Hematopoietic multipotent progenitor cell treated with erythropoietin and hydrocortisone succinate and interleukin-3 and kit ligand, for 4 days (in vitro differentiated cells): ENCODE measurements at places on chromosomes 3 and 15.

DNA sequence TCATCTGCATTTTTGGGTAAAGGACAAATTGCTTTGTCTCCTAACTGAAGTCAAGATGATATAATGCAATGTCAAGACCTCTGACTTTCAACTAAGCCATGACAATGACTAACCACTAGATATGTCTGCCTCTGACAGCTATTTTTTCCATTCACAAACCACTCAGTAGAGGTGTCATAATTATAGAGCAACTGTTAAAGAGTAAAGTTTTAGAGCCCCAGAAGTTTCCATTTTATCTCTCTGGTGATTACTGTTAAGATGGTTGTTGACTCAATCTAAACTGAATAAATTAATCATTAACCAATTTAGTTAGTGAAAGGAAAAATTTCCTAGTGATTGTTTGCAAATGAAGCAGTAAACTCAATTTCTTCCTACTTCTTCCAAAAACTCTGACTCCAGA is 779.9 kb downstream of the GRM7 start:
- peak; percentile 16 for DNase-seq

GRCh38 chr3:5063724-5064123 is 58.4 kb upstream of the ARL8B start:
- DNase-seq, result no peak

DNA sequence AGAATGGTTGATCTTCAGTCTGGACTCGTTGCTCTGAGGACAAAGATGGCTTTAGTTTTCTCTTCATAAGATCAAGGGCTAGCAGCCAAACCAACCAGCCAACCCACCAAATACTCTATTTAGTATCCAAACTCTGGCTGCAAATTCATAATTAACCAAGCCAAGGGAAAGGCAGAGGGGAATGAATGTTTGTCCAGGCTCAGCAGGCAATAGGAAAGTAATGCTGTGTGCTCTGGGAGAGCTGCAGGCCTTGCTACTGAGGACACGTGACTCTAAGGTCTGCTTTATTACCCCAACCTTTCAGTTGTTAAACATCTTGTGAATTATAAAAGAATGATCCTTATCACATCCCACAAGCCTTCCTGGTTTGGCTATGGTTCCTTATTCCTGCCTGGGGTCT is 52.3 kb upstream of the GALNT15 start:
- no peak for DNase-seq

- no peak for DNase-seq
Measured at GRCh38 chr3:148464246-148464645, 233.5 kb upstream of the AGTR1 start.

GRCh38 chr3:65548848-65549625 is 489.7 kb downstream of the MAGI1 start:
- DNase-seq, result no peak

DNA sequence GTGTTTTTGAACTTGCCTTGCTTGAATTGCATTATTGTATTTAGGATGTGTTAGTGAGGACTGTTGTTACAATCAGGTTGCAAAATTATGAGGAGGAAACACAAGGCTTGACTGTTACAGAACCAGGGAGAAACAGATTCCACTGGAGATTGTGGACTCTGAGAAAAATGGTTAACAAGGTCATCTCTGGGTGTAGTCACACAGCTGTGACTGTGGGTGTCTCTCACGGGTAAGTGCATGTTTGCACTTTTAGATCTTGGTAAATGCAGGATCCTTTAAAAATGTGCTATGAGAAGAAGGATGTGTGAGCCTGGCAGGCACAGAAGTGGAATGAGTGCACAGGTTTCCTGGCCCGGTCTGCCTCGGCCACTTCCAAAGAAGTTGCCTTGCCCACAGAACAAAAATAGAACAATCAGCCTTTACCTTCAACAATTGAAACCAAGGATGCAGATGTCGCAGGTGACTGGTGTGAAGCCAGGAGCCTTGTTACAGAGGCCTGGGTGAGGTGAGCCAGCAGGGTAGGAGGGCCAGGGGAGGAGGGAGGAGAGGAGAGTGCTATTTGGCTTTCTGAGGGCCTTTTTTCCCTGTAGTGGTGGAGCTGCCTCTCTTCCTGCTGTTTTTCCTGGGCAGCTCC is 68.0 kb downstream of the ABHD5 start:
- DNase-seq, result no peak

DNA sequence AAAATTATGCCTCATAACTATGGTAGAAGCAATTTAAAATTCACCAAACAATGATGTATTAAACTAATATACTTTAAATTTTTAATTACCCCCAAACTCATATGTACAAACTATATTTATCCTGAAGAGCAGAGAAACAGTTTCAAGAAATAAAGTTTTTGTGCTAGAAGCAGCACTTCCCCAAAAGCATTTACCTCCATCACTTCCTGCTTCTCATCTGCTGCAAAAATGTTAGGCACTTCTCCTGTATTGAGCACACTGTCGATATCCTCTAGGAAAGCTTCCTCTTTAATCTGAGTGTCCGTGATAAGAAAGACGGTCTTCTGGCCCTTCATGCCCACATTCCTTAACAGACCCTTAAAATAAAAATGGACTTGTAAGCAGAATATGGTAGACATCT is 101.5 kb upstream of the ASB14 start:
- DNase-seq, result peak; percentile 46

DNA sequence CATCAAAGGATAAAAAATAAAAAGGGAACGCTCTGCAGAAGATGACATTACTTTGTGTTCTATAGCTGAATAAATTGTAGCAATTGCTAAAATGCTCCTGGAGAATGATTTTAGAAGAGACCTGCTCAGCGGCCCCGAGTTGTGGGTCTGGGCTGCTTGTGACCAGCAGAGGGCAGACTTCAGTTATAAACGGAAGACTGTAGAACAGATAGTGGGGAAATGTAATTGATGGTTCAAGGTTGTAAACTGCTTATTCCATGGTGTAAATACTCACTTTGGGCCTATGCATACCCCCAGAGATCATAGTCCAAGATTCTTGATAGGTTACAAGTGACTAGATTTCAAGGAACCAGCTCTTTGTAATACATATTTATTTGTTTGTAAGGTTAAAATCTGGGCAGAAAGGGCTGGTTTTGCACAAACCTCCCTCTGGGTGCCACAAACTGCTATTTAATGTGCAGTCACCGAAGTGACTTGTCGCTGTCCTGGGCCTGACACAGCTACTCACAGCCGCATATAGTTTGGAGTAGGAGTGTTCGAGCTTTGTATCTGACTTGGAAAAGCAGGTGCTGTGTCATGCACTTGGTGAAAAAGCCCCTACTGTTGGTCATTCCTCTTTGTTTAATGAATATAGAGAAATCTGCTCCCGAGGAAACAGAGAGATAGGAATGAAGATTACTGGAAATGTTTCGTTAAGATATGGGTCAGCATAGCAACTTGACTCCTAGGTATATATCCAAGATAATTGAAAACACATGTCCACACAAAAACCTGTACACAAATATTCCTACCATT is 34.7 kb upstream of the NDUFB4 start:
- peak; percentile 86 for DNase-seq

- no peak for DNase-seq
Measured at GRCh38 chr3:170632780-170633179, 46.9 kb upstream of the SLC7A14 start.

- DNase-seq, result no peak
Measured at GRCh38 chr15:89482139-89482538, 14.2 kb downstream of the RHCG start.

DNA sequence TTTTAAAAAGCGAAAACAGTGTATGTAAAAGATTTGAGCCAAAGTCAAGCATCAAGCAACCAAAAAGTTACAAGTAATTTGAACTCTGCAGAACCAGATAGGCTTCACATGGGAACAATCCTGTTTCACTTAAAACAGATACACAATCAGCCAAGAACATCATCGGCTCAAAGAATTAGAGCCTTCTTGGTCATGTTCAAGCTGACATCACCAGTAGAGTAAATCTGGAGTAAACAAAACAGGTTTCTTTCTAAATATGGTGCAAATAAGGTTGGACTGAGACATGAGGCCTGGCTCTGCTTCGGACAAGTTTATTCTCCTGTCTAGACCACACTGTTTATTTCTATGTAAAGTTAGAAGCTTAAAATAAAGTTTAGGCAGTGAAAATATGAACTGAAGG is 116.0 kb downstream of the GMNC start:
- no peak for DNase-seq

- no peak for DNase-seq
Measured at GRCh38 chr3:8494327-8494726, 7.3 kb upstream of the LMCD1 start.

GRCh38 chr3:43861635-43862034 is 170.9 kb downstream of the ABHD5 start:
- no peak for DNase-seq

GRCh38 chr3:129000742-129001100 is 383 bp upstream of the EFCC1 start:
- no peak for DNase-seq

- DNase-seq, result peak; percentile 85
Measured at GRCh38 chr3:123586131-123586530, 1.3 kb upstream of the HACD2 start.

DNA sequence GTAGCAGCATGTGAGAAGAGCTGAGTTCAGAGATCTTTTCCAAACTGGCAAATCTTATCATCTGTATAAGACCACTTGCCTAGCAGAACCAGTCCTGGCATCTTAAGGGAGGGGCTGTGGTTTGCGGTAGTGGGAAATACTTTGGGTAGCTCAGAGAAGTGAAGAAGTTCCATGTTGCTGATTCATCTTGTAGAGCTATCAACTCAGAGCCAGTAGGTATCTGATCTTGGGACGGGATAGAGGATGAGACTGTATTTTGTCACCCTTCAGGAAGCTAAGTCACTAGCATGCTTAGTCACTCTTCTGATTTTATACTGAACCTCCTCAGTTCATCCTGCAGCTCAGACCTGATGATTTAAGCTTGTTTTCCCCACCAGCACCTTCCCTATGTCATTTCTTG is 211.4 kb downstream of the NR1D2 start:
- peak; percentile 89 for DNase-seq

- DNase-seq, result no peak
Measured at GRCh38 chr3:32990116-32990515, 38.7 kb downstream of the CCR4 start.

DNA sequence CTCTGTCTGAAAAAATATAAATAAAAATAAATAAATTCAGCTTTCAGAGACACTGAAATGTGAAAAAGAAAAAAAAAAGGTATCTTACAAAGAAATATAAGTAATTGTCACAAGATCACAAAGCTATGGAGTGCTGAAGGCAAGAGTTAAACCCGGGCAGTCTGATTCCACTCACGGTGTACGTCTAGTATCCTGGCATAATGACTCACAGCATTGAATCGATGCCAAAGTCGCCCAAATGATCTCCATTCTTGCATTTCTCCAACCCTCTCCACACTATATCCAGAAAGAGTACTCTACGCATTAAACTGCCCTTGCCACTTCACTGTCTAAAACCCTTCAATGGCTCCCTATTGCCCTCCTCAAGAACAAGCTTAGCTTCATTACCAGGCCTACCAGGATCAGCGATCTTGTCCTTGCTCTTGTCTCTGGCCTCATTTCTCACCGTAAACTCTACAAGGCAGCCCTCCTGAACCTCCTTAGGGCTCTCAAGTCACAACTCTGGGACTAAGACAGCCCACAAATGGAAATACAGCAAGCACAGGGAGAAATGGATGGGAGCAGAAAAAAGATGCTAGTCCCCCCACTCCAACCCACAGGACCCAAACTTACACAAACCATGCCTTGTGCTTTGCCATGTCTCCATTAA is 7.7 kb downstream of the SUCLG2 start:
- DNase-seq, result no peak

GRCh38 chr3:23633261-23633960 is 172.3 kb upstream of the UBE2E1 start:
- no peak for DNase-seq

DNA sequence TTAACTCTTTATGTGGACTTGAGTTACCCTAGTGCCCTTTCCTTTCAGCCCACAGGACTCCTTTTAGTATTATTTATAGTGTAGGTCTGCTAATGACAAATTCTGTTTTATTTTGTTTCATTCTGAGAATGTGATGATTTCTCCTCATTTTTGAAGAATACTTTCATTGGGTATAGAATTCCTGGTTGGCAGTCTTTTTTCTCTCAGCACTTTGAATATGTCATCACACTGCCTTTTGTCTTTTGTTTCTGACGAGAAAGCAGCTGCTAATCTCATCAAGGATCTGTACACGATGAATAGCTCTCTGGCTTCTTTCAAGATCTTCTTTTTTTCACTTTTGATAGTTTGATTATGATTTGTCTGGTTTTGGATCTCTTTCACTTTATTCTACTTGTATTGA is 37.8 kb downstream of the TICRR start:
- DNase-seq, result no peak

- DNase-seq, result no peak
Measured at GRCh38 chr15:64991536-64992135, 1.9 kb upstream of the SPG21 start.

- no peak for DNase-seq
Measured at GRCh38 chr3:70849911-70850699, 537.7 kb upstream of the MDFIC2 start.
